Right ventricle myocardium superior (tissue), 1 donor: ENCODE measurements at places on chromosomes 16 and 17. TPM values are rescaled to one million over a fixed set of nuclear protein-coding genes. Genes with fewer than 3 reads are reported as not detected.

DNA sequence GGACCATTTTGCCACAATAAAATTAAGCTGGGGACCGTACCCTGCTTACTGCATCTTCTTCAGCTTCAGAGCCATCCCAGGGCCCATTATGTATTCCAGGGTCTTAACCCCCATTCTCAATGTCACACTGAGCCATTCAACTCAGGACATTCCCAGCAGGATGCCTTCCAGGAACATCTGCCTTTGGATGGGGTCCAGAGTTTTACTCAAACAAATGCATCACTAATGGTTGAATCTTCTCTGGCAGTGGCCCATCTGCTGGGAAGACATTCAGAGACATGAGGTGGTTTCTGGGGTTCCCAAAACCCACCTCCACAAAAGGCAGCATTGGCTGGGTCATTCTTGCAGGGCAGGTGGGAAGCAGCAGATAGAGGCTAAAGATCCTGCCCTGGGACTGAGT, 3.4 kb upstream of the SEC14L5 start:
- no peak for DNase-seq

DNAH2 gene
- total RNA-seq, result not detected

- no peak for DNase-seq
Observed at GRCh38 chr17:77125432-77125901, 15.3 kb upstream of the SEC14L1 start.

DNA sequence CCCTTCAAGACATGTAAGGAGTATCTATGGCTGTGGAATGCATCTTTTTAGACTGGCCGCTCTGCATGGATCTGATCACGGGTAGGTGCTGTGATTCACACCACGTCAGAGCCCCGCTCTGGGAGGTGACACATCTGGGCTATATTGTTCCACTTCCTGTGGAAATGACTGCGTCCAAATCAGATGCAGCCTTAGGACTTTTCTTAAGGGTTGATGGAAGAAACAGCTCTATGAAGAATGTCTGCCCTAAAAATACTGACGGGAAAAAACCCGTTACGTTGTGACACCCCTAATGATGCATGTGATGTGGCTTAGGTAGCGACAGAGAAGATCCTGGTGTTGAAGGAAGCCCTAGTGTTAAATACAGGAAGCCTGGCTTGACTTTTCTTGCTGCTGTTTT, 12.2 kb downstream of the BANP start:
- DNase-seq, result no peak

- DNase-seq, result no peak
Observed at GRCh38 chr17:48472411-48473281, 42.6 kb upstream of the SKAP1 start.

DNA sequence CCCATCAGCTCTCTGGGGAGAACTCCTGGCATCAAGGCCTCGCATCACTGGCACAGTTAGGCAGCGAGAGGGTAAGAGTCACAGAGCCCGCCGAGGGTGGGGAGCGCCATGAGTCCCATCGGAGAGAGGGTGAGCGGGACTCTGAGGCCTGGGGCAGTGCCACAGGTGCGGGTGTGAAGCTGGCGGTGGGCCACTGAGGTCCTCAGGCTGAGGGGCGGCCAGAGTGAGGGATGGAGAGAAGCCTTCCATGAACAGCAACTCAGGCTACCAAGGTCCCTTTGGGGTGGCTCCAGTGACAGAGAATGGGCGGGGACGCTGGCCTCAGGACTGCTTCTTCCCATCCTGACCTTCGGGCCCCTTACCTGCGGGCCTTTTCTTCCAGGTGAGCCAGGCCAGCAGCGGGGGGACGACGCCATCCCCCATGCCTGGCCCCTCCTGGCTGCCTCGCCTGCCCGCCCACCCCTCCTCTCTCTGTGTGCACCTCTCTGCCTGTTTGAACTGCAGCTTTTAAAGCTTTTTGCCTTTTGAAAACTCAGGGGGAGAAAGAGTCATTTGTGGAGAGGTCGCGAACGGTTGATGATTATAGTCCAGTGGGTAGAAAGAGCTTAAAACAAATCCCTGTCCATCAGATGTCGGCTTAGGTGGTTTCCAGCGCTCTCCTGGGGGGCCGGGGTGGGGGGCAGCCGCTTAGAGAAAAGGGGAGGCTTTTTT, 149.3 kb upstream of the GSE1 start:
- no peak for DNase-seq

DNA sequence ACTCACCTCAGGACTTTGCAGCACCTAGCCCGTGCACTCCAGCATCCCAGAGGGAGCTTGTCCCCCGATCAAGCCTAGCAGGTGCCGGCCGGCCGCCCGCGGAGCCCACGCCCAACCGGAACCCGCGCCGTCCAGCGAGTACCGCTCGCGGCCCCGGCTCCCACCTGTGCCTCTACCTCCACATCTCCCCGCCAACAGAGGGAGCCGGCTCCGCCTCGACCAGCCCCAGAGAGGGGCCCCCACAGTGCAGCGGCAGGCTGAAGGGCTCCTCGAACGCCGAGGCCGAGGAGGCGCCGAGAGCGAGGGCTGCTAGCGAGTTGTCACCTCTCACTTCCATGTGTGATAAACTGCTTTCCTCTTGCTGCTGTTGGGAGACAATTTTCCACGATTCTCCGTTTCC, 41.1 kb upstream of the DHRS7B start:
- DNase-seq, result no peak

DNA sequence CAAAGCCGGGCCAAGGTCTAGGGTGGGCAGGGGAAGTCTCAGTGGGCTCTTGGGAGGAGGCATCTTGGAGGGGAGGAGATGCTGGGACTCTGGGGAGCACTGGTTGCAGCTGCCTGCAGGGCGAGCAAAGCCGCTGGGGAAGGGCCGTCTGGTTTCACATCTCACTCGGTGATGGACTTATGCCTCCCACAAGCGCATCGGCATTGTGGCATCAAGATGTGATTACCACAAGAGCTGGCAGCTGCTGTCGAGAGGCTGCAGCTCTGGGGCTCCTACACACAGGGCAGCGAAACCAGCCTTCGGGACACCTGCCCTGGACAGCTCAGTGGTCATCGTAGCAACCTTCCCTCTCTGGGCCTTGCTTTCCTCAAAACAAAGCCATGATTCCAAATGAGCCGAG, 3.1 kb upstream of the KCNJ12 start:
- DNase-seq, result no peak

- DNase-seq, result peak; percentile 67
Observed at GRCh38 chr16:57372372-57373116, at the start of gene CX3CL1. Gene CX3CL1, plus strand, starts transcription at chr16:57372490. Its CDS starts 79 bp downstream, at chr16:57372569.

ELMO3 gene
- 0.54 TPM for total RNA-seq

CDC42EP4 gene
- total RNA-seq, result 53.0 TPM

STH gene
- not detected for total RNA-seq

DNA sequence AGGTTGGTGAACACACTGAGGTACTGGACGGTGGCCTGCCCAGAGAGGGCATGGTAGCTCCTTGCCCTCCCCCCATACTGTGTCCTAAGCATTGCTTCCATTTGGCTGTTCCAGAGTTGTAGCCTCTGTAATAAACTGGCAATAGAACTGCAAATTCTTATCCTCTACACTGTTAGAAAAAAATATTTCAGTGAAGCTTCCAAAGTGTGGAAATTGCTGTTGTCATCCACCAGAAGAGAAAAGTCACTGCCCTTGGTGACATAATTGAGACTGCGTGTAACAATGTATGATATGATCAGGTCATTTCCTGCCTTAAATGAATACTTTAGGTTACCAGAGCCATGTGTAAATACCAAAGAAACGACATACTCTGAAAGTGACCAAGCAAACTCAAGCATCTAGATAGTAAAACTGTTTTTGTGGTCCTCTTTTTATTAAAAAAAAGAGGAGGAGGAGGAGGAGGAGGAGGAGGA, 65.9 kb downstream of the CEP95 start:
- no peak for DNase-seq

- DNase-seq, result no peak
Observed at GRCh38 chr17:43171586-43172487, 823 bp downstream of the NBR1 start.

- DNase-seq, result no peak
Observed at GRCh38 chr17:30554839-30555751, 77.9 kb downstream of the GOSR1 start.

DNA sequence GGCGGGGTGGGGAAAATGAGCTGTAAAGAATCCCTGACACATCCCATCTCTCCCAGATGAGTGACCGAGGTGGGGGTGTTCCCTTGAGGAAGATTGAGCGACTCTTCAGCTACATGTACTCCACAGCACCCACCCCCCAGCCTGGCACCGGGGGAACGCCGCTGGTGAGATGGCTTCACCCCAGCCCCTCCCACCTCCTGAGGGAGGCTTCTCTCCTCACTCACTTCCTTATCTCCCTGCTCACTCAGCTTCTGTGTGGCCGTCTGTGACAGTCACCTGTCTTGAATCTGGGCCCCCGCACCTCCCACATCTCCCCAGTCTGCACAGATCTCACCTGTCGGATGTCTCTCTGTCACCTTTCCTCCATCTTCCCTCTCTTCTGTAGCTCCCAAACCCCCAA, 13.4 kb downstream of the PDK2 start:
- no peak for DNase-seq

DNA sequence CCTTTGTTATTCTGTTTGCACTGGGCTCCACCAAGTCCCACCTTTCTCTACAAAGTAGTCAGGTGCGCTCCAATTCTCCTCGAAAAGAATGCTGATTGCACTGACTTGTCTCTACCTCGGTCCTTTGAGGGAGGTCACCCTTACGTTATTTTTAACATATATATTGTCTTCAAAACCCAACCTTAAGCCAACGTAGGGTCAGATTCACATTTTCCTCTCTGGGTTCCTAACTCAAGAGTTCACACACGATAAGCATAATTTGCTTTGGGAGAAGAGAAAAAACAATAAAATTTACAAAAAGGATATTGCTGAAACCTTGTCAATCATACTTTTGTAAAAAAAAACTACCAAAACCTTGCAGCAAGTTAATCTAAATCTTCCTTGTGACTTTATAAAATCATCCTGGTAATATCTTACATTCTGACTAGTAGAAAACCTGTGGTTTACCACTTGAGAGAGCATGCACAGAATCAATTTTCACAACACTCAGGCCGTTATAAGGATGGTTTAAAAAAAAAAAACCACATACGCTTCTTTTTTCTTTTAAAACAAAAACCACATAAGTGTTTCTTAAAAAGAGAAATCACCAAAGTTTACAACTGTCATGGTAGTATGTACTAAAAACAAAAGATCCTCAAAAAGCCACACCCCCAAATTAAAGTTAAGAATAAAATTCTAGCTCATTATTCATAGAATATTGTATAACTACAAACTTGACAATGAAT, 72.2 kb upstream of the TRAP1 start:
- DNase-seq, result no peak

TMEM11 gene
- 31.9 TPM for total RNA-seq

GRCh38 chr17:58272367-58273280, 8.1 kb downstream of the MPO start:
- DNase-seq, result no peak

DNA sequence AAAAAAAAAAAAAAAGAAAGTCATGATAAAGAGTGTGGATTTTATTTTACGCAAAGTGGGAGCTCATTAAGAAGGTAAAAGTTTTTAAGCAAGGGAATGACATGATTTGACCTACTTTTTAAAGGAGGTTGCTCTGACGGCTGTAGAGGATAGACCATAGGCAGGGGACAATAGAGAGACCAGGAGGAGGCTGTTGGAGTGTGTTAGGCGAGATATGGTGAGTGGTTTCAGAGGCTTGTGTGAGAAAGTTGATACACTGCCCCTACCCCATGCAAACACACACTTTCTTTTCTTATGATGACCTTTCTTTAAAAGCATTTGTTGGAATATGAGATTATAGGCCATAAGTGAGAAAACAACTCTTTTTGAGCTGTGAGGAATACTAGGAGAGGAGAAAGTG, 82.0 kb downstream of the FTO start:
- DNase-seq, result no peak

- DNase-seq, result no peak
Observed at GRCh38 chr17:80153004-80153403, 6.1 kb upstream of the EIF4A3 start.

GRCh38 chr17:80782536-80783427, 208.9 kb upstream of the CHMP6 start:
- no peak for DNase-seq

GRCh38 chr17:76075364-76076145, 974 bp downstream of the GALR2 start:
- DNase-seq, result no peak

PPM1E gene
- total RNA-seq, result 1.7 TPM

TSNAXIP1 gene
- total RNA-seq, result 0.32 TPM

OTOP3 gene
- not detected for total RNA-seq

GRCh38 chr17:2770129-2770528, 20.7 kb upstream of the CCDC92B start:
- DNase-seq, result no peak

MEOX1 gene
- total RNA-seq, result 8.5 TPM

GRCh38 chr17:72978593-72979218, 113.8 kb downstream of the SLC39A11 start:
- DNase-seq, result no peak

CCL14 gene
- 7.2 TPM for total RNA-seq

DNA sequence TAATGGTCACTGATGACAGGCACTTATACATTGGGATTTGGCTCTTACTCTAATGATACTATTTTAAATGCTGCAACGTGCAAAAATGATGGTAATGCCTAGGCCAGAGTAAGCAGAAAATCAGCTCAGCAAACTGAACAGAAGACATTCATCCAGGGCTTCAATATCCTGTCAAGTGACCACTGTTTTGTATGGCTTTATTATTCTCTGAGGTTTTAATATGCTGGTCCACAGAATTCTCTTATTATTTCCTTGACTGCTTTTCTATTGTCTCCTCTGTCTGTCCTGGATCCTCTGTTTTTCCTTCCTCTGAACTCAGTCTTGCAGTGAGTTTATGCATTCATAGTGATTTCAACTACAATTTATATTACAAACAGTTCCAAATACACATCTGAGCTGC, 90.8 kb upstream of the PMFBP1 start:
- no peak for DNase-seq

SMPD3 gene
- 0.13 TPM for total RNA-seq

RNF112 gene
- 2.2 TPM for total RNA-seq

GRCh38 chr16:86512301-86512859, 2.1 kb downstream of the FOXF1 start:
- DNase-seq, result no peak

SOX15 gene
- 0.91 TPM for total RNA-seq

DNA sequence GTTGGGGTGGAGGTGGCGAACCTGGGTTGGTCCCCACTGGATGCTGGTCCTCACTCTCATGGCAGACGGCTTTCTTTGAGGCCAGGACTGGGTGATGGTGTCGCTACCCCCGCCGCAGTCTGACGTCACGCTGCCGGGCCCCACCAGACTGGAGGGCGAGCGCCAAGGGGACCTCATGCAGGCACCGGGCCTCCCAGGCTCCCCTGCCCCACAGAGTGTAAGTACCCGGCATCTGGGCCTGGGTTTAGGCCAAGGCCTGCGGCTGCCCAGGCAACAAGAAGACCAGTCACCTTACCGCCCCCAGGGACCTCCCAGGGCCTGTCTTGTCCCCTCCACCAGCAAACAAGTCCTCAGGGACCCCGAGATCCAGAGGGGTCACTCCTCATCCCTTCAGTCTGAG, 17.7 kb downstream of the FOXN1 start:
- peak; percentile 27 for DNase-seq

DNA sequence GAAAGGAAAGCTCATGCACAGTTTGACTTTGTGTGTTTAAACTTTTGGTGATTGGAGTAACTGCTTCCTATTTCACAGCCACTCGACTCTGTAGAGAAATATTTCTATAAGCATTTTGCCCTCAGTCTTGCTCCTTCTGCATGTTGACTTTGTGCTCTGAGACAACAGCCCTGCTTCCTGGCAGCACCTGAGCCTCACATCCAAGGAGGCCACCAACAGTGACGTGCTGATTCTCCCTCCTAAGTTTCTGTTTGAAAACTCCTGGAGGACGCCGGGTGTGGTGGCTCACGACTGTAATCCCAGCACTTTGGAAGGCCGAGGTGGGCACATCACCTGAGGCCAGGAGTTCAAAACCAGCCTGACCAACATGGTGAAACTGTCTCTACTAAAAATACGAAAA, 23.9 kb upstream of the WSB1 start:
- no peak for DNase-seq

GNG13 gene
- total RNA-seq, result not detected

SDR42E2 gene
- not detected for total RNA-seq

CSH1 gene
- total RNA-seq, result not detected
